Ovary (tissue), 10 donors: ENCODE measurements at places on chromosomes 5 and 9. TPM values are rescaled to one million over a fixed set of nuclear protein-coding genes. Genes with fewer than 3 reads are reported as not detected.

The P4HA2 gene
- 15.4 TPM for total RNA-seq

DNA sequence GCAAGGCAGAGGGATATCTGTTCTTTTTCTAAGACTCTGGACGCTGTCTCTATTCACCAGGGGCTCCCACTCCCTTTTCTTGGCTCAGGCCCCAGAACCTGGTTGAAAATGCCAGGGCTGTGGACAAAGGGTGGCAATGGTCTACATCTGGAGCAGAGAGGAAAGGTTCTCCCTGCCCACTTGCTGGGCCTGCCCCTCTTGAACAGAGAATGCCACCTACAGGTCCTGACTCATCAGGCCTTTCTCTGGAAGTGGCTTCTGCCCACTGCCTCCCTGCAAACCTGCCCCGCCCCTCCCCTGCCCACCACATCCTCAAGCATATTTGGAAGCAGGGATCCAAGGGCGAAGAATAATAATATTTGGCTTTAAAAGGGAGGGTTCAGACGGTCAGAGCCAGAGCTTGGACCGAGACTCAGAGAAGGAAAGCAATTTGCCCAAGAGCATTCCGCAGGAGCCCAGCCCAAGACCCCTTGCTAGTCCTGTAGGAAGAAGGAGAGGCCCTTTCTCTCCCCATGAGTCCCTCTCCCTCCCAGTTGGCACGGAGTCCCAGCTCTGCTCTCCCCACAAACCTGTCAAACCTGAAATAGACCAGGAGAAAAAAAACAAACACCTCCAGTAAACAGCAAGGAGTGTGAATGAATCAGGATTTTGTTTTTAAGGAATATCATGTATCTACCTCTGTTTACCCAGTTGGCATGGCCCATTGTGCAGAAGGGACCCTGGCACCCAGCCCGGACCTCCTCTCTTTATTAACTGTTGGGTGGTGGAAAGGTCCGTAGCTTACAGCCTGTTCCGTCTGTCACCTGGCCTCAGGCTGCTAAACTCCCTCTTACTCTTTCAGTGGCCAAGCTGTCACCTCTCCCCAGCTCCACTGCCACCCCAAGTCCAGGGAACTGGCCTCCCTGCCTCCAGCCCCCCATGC, 37.7 kb upstream of the STXBP1 start:
- H3K27me3 ChIP-seq, result no peaks in the 10 kb centered on the region
- no peak overlapping the region for H3K4me3 ChIP-seq
- no peak for DNase-seq
- H3K27ac ChIP-seq, result no peak overlapping the region

- no peak overlapping the region for H3K4me3 ChIP-seq
- H3K27ac ChIP-seq, result no peak overlapping the region
- no peak for DNase-seq
- no peaks in the 10 kb centered on the region for H3K36me3 ChIP-seq
- no peaks in the 10 kb centered on the region for H3K4me1 ChIP-seq
These were observed 127.0 kb downstream of the TENT4A start for GRCh38 chr5:6840136-6840793.

DNA sequence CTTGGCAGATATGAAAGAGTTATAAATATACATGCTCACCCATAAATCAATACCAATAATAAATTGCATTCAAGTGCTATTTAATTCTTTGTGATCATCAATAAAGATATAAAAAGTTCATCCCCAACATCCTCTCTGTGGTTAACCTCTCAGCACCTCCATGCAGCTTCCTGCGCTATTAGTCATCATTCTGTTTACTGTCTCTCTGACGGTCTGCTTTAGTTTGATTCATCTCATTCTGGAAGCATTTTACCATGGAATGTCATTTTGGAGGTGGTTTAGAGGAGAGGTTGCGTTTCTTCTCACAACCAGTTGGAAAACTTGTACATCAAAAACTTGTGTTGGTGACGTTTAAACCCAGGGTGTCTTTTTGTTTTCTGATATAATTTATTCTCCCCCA, 486.6 kb downstream of the BRINP1 start:
- H3K4me1 ChIP-seq, result no peaks in the 10 kb centered on the region
- DNase-seq, result no peak
- H3K4me3 ChIP-seq, result no peak overlapping the region
- no peak overlapping the region for H3K27ac ChIP-seq
- no peaks in the 10 kb centered on the region for H3K27me3 ChIP-seq
- no peaks in the 10 kb centered on the region for H3K36me3 ChIP-seq

DNA sequence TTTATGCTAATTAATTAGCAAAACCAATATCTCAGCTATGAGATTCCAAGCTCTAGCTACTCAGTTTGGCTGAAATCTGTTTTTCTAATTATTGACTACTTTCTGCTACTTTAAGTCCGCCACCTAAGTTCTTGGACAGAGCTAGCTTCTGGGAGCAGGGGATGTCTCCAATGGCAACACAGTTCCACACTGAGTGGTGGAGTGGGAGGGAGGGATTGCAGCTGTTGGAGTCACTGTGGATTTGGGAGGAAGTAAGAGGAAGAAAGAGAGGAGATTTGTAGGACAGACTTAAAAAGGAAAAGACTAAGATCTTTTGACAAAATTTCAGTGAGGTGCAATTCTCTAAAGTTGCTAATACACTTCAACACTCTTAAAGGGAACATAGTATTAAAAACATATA, 450.8 kb downstream of the NFIB start:
- H3K4me1 ChIP-seq, result peaks cover 1% of the 10 kb centered on the region
- no peaks in the 10 kb centered on the region for H3K36me3 ChIP-seq
- H3K27ac ChIP-seq, result no peak overlapping the region

GRCh38 chr5:2184563-2185540, 302.1 kb upstream of the IRX4 start:
- H3K36me3 ChIP-seq, result no peaks in the 10 kb centered on the region
- H3K4me1 ChIP-seq, result peaks cover 2% of the 10 kb centered on the region
- H3K4me3 ChIP-seq, result no peak overlapping the region
- no peak for DNase-seq
- no peaks in the 10 kb centered on the region for H3K27me3 ChIP-seq
- no peak overlapping the region for H3K27ac ChIP-seq

GRCh38 chr5:65262096-65262495, 219.6 kb downstream of the ADAMTS6 start:
- H3K27ac ChIP-seq, result no peak overlapping the region
- H3K27me3 ChIP-seq, result no peaks in the 10 kb centered on the region

DNA sequence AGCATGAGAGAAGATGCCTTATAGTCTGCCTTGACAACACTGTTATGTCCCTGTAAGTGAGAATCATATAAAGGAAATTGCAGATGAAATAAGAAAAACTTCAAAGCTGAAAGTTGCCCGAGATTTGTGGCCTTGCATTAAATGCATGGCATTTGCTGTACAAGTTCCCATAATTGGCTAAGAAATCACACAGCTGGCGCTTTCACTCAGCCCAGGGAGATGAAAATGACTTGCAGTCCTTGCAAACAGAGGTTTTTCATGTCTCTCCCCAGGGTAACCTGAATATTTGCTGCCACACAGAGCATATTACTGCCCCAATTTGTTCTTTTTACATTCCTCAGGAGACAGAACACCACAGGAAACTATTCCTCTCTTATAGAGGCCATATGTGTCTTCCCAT, 174.8 kb downstream of the FAM114A2 start:
- no peaks in the 10 kb centered on the region for H3K27me3 ChIP-seq
- H3K36me3 ChIP-seq, result no peaks in the 10 kb centered on the region

GRCh38 chr5:110055302-110055701, 365.6 kb downstream of the MAN2A1 start:
- H3K4me1 ChIP-seq, result peaks cover 2% of the 10 kb centered on the region
- H3K36me3 ChIP-seq, result no peaks in the 10 kb centered on the region
- H3K4me3 ChIP-seq, result no peak overlapping the region
- H3K27me3 ChIP-seq, result no peaks in the 10 kb centered on the region
